Osteocyte (in vitro differentiated cells): ENCODE measurements at places on chromosomes 11 and 22. TPM values are rescaled to one million over a fixed set of nuclear protein-coding genes. Genes with fewer than 3 reads are reported as not detected.

- H3K27me3 ChIP-seq, result no peaks in the 10 kb centered on the region
- peak overlapping the region; percentile 91 for H3K27ac ChIP-seq
- H3K4me1 ChIP-seq, result peaks cover 34% of the 10 kb centered on the region
- H3K36me3 ChIP-seq, result peaks cover 70% of the 10 kb centered on the region
- no peak for DNase-seq
These were observed 4.1 kb downstream of the WEE1 start for GRCh38 chr11:9577556-9577955.

- H3K27ac ChIP-seq, result peak overlapping the region; percentile 95
- no peaks in the 10 kb centered on the region for H3K36me3 ChIP-seq
- peaks cover 31% of the 10 kb centered on the region for H3K4me1 ChIP-seq
These were observed 937 bp upstream of the FAM168A start for GRCh38 chr11:73598719-73599379.

The OR2AG2 gene
- 0.08 TPM in 1 of 2 replicates, not detected in the other for total RNA-seq

The GNAZ gene
- 2.9 and 3.7 TPM in 2 replicates for total RNA-seq

- no peaks in the 10 kb centered on the region for H3K36me3 ChIP-seq
- no peak for DNase-seq
- H3K4me3 ChIP-seq, result no peak overlapping the region
- H3K4me1 ChIP-seq, result no peaks in the 10 kb centered on the region
- no peaks in the 10 kb centered on the region for H3K27me3 ChIP-seq
These were observed 700.6 kb downstream of the METTL15 start for GRCh38 chr11:28808771-28809170.

DNA sequence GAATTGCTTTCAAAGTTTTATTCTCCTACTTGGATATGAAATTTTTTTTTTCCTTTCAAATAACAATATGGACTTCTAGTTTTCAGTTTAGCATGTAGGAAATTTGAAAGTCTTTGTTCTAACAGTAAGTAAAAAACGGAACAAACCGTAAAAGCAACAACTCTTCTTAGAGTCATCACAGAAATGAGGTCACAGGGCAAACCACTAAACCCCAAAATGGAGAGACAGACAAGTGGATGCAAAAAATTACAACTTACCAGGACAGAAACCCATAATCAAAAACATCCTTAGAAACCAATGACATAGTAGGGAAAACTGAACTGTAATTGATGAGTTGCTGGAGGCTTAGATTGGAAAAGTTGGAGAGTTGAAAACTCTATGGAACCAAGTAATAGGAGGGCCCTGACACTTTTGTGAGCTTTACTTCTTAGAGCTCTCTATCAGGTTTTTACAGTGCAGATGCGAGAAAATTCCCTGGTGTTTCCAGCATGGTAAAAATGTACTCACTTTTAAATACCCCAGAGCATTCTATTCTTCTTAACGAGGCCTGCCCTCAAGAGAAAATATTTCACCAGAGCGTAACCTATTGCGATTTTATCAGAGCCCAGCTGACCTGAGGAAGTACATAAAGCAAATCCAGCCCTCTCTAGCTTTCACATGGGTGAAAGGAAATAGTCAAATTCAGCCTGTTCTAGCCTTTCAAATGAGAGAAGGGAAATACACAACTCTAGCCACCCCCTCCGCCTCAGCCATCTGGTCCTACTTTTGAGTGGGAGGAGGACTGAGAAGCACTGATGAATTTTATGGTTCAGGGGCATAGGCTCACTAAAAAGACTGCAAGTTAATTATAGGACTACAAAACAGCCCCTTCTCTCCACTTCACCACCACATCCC, 39.1 kb downstream of the CASP12 start:
- no peak overlapping the region for H3K4me3 ChIP-seq
- H3K4me1 ChIP-seq, result no peaks in the 10 kb centered on the region
- no peak overlapping the region for H3K27ac ChIP-seq
- DNase-seq, result no peak
- no peaks in the 10 kb centered on the region for H3K27me3 ChIP-seq

DNA sequence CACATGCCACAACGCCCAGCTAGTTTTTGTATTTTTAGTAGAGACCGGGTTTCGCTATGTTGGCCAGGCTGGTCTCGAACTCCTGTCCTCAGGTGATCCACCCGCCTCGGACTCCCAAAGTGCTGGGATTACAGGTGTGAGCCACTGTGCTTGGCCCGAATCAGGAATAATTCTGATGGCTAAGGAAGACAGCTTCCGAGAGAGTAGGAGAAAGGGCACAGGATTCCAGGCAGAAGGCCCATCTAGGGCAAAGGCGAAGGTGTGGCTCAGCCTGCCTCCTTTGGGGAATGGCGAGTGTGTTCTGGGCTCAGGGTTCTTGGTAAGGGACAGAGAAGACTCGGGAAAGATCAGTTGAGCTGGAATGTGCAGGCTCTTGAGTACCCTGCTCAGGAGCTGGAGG, 1.6 kb upstream of the SYCE3 start:
- no peak for DNase-seq
- H3K36me3 ChIP-seq, result peaks cover 5% of the 10 kb centered on the region
